ENCODE measurements at places on chromosomes 2 and 18. TPM values are rescaled to one million over a fixed set of nuclear protein-coding genes. Genes with fewer than 3 reads are reported as not detected.

The PLB1 gene
- total RNA-seq, result 0.25 TPM

The IL18RAP gene
- 6.0 TPM for total RNA-seq

The CAPN14 gene
- 0.69 TPM for total RNA-seq

The RNU2-63P gene
- total RNA-seq, result 7.6 TPM

The ASAP2 gene
- total RNA-seq, result not detected

The HOXD1 gene
- total RNA-seq, result not detected

The MRPL33 gene
- total RNA-seq, result 54.6 TPM

The ATOH8 gene
- not detected for total RNA-seq

The ANKRD30B gene
- not detected for total RNA-seq

- no peak for DNase-seq
Measured at GRCh38 chr18:48840491-48840877, 110.3 kb downstream of the SMAD7 start.

- DNase-seq, result no peak
Measured at GRCh38 chr2:181662287-181662686, 5.4 kb upstream of the CERKL start.

DNA sequence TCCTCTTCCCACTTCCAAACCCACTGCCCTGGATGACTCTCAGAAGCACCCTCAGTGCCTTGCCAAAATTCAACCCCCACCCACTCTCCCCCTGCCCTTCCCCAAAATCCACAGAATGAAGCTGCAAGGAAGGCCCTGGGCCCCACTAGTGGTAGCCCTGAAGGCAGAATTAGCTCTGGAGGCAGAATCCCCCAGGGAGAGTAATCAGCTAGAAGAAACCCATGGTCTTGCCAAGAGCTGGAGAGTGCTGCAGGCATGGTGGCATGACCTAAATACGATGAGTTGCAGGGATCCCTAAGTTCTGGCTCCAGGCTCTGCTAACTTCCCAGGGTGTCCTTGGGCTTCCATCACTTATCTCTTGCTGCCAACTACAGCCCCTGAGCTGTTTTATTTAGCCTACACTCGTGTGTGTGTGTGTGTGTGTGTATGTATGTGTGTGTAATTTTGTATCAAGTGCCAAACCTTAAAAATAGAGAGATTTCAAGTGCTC is 7.9 kb downstream of the GAD1 start:
- DNase-seq, result no peak

GRCh38 chr18:41244591-41245037 is 710.4 kb upstream of the PIK3C3 start:
- DNase-seq, result no peak
